ENCODE measurements at places on chromosomes 4 and X.

DNA sequence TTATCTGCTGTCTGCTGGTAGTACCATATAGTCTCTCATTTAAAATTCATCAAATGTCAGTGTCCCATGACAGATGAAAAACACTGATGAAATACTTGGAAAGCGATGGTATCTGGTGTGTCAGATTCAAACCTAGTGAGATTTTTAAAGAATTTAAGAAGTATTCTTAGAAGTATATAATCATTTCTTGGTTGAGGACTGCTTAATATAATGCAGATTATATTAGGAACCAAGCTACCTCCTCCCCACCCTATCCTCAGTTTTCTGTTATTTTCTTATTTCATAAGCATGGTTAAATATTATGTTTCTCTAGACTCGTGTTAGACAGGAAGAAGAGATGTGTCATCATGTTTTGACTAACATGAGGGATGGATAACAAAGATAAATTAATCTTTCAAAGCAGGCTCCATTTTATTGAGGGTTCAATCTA lies 118.5 kb downstream of the GLUD2 start:
- no peak for DNase-seq

- DNase-seq, result no peak
Observed at GRCh38 chr4:10893395-10893794, 208.8 kb upstream of the CLNK start.

- DNase-seq, result no peak
Observed at GRCh38 chr4:85127653-85128052, 161.2 kb upstream of the WDFY3 start.

GRCh38 chr4:185115827-185116232 lies 27.2 kb upstream of the SLC25A4 start:
- no peak for DNase-seq

GRCh38 chr4:171590716-171591115 lies 222.5 kb upstream of the GALNTL6 start:
- DNase-seq, result no peak

DNA sequence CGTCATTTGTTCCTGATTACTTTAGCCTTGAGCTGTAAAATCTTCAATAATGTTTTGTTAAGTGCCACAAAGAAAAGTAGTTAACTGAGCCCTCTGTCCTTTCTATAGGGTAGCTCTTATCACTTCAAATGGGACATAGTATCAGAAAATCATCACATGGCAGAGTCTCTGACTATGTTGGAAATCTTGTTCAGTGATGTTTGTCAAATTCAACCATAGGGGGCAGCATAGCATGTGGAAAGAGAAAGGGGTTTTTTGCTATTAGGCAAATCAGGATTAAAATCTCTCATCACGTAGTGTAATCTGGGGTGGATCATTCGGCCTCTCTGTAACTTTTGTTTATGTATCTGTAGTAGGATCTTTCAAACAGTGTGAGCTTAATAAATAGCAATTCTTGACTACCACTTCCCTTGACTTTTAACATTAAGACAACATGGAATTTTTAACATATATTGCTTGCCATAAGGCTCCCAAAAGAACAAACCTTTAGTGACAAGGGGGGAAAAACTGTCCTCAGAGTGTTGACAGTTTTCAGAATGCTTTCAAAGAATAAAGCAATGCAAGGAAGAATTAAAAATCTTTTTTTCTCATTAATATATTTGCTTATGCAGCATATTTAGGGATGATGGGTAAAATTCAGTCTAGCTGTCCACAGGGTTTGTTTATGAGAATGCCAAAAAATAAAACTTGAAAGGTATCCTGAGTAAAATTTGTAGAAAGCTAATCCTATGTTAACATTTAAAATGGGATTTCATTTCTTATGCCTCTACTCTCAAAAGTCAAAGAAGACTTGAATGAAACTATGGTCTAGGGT lies 127.2 kb downstream of the FBXW7 start:
- no peak for DNase-seq

GRCh38 chrX:3307881-3308280 lies 38.6 kb downstream of the MXRA5 start:
- DNase-seq, result no peak

DNA sequence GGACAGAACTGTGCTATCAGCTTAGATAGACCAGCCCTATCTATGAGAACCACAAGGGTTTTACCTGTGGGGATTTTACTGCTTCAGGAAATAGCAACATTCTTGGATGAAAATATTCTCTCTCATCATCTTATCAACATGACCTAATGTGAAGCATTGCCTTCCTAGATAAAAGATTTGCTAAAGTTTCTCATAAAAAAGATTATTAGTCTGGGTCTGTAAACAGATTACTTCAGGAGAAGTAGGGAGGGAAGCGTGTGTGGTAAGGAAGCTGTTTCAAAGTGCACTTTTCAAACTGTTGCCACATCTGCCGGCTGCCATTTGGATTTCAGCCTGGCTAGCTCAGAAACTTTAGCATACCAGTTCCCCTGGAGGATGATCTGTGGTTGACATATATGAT lies at the start of gene NOX1:
Gene NOX1 (minus strand): TSS at position 35 of the 400 bp plus-strand sequence. CDS start 220 bp downstream, outside the sequence.
- DNase-seq, result no peak

- DNase-seq, result no peak
Observed at GRCh38 chrX:64536736-64537135, 141.5 kb upstream of the MTMR8 start.

- peak; percentile 50 for DNase-seq
Observed at GRCh38 chr4:6641164-6641970, 882 bp downstream of the MRFAP1 start.

GRCh38 chrX:55264816-55265215 lies at the start of gene PAGE3:
Gene PAGE3 (minus strand): TSS chrX:55264916. CDS start chrX:55263903, 1,013 bp downstream.
- DNase-seq, result no peak

- peak; percentile 60 for DNase-seq
Observed at GRCh38 chr4:86593688-86594558, at the start of gene PTPN13. Gene PTPN13 (plus strand): TSS chr4:86594315. CDS start chr4:86635257, 40,942 bp downstream.

DNA sequence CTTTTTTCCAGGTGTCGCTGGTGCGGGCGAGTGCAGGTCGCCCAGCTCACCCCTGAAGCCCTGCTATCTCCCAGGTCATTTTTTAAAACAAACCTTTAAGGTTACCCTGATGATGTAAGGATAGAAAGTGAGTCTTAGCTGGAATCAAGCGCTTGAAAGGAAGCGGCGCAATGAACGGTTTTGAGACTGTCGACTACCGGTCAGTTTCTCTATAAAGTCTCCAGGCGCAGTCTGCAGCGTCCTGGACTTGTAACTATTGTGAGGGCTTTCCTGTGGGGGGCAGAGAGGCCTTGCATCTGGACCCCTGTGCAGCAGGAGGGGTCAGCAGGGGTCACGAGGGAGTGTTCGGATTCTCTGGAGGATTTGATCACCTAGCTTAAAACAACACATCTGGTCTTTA lies 1.6 kb downstream of the KIT start:
- DNase-seq, result no peak

DNA sequence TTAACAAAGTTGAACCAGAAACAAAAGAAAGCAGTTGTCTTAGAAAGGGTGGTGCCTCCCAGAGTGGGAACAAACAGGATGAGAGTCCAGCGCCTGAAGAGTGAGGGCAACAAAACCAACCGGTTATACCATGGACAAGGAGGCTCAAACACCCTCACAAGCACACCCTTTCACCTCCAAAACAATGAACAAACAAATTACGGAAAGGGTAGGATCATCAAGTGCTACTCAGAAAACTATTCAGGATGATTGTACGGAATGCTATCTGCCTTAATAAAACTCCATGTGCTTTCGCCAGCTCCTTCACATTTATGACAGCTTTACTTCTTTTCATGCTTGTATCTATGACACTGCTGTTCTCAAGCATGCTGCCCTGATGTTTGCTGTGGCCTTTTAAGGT lies 26.8 kb downstream of the SLC39A8 start:
- DNase-seq, result no peak

DNA sequence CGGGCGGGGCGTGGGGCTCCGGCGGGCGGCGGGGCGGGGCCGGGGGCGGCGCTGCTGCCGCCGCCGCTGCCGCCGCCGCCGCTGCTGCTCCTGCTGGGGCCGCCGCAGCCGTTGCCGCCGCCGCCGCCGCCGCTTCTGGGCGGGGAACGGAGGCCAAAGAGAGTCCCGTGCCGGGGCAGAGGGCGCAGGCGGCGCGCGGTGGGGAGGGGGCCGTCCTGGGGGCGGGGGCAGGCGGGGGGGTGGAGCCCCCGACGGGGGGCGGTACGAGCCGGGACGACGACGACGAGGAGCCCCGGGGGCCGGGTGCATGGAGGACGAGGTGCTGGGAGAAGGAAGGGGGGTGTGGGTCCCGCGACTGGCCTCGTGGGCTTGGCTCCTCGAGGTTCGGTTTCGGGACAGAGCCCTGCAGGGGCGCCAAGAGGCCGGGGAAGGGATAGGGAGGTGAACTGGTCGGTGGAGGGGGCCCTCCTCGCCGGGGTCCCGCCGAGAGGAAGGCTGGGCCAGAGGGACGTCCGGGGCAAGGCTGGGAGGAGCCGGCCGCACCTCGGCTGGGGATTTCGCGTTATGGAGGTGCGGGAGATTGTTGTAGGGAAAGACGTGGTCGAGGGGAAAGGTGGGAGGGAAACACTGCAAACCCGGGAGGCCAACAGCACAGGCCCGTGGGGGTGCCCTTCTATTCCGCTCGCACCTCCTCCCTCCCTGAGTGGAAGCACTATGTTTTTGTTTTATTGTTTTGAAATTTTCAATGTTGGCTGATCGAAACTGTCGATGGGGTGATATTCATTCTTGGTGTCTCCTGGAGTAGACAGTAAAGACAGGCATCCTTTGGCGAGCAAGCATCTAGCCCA lies 1.9 kb downstream of the BCORL1 start:
- peak; percentile 27 for DNase-seq

- no peak for DNase-seq
Observed at GRCh38 chrX:46044486-46044885, 500.7 kb downstream of the ZNF674 start.

DNA sequence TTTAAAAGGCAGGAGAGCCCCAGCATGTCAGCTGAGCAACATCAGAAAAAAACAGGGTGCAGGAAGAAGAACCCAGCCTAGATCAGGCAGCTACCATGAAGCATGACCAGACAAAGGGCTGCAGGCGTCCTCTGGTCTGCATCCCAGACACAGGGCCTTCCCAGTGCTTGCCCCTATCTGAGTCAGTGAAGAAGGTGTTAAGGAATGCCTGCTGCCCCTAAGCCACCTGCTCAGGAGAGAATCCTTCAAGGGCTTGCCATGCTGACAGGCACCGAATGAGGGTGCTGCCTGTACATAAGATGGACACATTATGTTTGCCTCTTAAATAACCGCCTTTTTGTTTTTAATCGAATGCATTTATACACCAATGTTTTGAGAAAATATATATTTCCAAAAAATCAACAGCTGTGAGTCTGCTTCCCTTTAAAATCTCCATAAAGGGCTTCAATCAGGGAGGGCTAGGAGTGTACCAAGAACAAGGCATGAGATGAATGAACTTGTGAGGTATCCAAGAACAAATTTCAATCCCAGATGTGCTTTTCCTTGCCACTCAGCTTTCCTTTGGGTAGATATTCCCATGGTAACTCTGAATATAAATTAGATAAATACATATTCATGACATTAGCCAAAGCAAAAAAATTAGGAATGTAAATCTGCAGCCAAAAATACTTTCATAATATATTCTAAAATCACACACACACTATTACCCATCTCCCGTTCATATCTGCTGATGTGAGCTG lies 85.1 kb downstream of the SLC9A7 start:
- no peak for DNase-seq

DNA sequence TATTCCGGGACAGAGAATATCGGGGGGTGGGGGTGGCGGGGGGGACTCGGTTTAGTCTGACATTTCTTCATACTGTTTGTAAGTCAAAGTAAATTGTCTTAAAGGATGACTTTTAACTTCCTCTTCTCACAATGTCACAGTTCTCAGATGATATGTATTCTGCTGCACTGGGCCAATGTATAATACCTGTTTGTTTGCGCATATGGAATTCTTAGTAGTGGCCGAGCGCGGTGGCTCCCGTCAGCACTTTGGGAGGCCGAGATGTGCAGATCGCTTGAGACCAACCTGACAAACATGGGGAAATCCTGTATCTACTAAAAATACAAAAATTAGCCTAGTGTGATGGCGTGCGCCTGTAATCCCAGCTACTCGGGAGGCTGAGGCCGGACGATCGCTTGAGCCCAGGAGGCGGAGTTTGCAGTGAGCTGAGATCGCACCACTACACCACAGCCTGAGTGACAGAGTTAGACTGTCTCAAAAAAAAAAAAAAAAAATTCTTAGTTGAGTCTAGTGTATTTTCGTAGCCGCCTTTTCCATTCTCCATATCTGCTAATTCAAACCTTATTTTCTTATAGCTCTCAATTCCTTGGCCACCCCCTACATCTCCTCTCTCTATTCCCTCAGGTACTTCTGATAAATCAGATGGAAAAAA lies 851 bp downstream of the POLR2B start:
- peak; percentile 34 for DNase-seq

GRCh38 chr4:67718848-67719247 lies 17.9 kb upstream of the UBA6 start:
- no peak for DNase-seq

DNA sequence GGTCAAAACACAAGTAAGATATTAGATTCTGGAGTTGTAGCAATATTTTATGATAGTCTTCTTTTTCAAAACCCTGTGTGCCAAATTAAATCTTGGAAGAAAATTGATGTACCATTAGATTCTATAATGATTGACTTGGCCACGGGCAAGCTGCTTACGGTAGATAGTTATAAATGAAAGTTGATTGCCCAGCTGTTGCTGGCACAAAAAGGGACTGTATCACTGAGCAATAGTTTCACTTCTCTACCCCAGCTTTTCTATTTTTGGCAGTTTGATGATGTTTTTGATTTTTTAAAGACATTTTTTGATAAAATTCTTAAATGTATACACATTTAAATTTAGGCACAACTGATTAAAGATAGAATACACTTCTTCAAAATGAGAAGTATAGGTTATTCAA lies 333.3 kb downstream of the TRAM1L1 start:
- DNase-seq, result no peak

- DNase-seq, result no peak
Observed at GRCh38 chrX:10756441-10756840, 136.1 kb upstream of the MID1 start.

- no peak for DNase-seq
Observed at GRCh38 chr4:102263024-102263787, 82.1 kb downstream of the SLC39A8 start.

DNA sequence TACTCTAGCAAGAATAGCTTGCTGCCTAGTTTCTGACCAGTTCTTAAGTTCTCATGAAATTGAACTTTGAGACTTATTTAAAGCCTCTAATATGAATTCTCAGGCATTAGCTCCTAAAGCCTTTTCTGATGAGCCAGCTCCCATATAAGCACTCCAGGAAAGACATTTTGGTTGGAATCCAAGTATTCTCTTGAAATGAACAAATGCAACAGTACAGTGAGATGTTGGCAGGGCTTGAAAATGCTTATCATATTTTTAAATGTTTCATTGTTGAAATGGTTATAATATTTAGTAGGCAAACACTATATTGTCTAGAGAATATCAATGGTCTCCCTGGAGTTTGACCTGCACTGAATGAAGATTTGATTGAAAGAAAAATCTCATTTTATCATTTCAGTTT lies 240.3 kb downstream of the ANK2 start:
- no peak for DNase-seq
